ENCODE measurements at places on chromosomes 7 and 10.

- no peak for DNase-seq
Measured at GRCh38 chr10:121152935-121153334, 301.8 kb downstream of the WDR11 start.

GRCh38 chr10:69049566-69049961 lies 38.3 kb upstream of the SRGN start:
- no peak for DNase-seq

DNA sequence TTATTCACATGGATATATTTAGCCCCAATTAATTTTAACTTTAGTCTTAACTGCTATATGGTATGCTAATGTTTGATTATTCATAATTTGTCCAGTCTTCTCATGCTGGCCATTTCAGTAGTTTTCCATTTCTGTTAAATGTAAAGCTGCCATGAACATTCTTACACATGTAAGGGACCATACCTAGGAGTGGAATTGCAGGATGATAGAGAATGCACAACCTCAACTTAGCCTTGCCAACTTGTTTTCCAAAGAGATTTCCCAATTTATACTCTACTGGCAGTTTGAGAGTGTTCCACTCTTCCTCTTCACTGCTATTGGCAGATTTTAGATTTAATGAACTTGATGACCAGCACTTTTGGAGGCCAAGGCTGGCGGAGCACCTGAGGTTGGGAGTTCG lies 68.2 kb downstream of the FANK1 start:
- no peak for DNase-seq

- no peak for DNase-seq
Measured at GRCh38 chr10:21811245-21811585, 192.3 kb downstream of the DNAJC1 start.

GRCh38 chr7:92988051-92988450 lies 129.7 kb downstream of the SAMD9 start:
- DNase-seq = no peak

- no peak for DNase-seq
Measured at GRCh38 chr10:6494936-6495592, 85.0 kb downstream of the PRKCQ start.

- no peak for DNase-seq
Measured at GRCh38 chr7:4241791-4242190, 440.3 kb upstream of the FOXK1 start.

GRCh38 chr10:71752391-71753090 lies 20.8 kb downstream of the VSIR start:
- no peak for DNase-seq

DNA sequence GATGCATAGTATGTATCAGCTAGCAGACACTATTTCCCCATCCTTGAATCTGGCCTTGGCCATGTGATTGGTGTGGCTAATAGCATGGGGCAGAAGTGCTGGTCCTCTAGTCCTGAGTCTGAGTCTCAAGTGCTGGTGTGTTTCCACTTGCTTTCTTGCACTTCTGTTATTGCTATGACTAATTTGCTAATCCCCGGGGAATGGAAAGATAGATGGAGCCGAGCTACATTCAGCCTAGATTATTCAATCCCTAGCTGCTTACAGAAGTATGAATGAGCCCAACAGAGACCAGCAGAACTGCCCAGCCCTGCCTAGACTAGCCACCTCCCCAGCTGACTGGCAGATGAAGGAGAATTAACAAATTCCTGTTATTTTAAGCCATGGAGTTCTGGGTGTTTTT lies 53.2 kb upstream of the SYPL1 start:
- DNase-seq = no peak

DNA sequence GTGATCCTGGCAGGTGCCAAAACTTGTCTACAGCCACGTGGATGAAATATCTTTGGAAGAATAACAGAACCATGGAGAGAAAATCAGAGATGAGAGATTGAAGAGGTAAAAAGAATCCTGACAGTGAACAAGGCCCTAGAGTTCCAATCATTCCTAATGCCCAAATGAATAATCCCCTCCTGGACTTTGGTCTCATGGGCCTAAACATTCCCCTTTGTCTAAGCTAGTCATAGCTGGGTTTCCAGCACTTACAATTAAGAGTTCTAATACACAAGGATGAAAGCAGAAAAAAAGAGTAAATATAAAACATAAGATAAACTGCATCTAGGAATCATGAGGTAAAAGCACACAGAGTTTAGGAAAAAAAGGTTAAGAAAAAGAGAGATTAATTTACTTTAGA lies 40.2 kb downstream of the ARHGAP12 start:
- no peak for DNase-seq

GRCh38 chr7:72035266-72035665 lies 376.9 kb downstream of the CALN1 start:
- no peak for DNase-seq

GRCh38 chr7:53794816-53795215 lies 747.4 kb upstream of the VSTM2A start:
- DNase-seq = no peak

- no peak for DNase-seq
Measured at GRCh38 chr10:55091691-55092328, 290.8 kb upstream of the PCDH15 start.

DNA sequence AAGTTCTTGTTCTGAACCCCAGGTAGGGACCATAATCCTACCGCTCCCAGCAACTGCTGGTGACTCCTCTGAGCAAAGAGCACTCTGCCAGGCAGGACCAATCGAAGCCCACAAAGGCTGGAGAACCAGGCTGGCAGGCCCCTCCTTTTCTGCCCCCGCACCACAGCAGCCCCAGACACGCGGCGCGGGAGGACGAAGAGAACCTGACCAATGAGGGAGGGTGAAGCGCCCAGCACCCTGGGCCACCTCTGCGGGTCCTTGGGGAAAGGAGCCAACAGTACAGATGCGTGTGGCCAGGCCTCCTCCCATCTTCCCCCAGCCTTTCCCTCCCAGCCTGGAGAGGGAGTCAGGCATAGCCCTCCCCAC lies 25.9 kb downstream of the CTBP2 start:
- DNase-seq = no peak

DNA sequence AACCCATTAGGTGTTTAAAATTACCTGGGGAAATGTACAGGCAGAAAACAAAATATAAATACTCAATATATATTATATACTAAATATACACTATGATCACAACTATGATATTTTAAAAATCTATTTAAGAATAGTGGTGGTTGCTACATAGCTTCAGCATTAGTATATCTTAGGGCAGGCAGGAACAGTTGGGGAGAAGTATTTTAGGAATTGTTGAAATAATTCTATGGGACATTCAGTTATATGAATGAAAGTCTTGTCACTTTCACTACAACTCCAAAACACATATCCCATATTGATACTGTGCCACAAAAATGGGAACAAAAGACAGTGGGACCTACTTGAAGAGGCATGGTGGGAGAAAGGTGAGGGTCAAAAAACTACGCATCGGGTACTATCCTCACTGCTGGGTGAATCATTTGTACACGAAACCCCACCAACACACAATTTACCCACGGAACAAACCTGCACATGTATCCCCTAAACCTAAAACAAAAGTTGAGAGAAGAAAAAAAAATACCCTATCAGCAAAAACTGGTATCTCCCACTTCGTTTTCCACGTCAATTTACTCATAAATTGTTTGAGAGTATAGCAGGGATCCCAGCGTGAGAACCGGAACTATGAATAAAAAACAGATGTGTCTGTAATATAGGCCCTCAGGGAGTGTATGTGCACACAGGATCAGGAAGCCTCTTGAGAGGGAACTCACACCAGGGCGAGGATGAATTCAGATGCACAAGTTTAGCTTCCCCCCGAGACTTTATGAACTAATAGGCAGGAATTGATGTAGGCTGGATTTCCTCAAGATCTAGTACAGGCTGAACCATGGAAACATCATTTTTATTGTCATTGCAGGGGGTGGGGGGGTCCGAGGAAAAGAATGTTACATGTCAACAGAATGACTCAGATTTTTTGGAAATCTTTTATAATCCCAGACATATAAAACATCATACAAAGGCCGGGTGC lies 16.2 kb downstream of the SLC16A12 start:
- DNase-seq = no peak

DNA sequence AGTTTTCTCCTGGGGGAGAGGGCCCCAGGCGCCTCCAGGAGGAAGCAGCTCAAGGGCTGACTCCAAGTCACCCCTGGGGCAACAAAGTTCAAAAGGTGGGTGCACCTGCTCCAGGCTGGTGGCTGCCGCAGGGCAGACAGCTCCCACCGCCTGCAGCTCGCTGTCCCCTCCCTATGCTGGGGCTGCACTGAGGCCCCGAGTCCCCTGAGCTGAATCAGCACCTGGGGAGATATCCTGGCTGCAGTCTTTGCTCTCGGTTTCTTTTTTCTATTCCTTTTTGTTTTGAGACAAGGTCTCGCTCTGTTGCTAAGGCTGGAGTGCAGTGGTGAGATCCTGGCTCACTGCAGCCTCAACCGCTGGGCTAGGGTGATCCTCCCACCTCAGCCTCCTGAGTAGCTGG lies 183.4 kb downstream of the DNAJB6 start:
- DNase-seq = no peak

DNA sequence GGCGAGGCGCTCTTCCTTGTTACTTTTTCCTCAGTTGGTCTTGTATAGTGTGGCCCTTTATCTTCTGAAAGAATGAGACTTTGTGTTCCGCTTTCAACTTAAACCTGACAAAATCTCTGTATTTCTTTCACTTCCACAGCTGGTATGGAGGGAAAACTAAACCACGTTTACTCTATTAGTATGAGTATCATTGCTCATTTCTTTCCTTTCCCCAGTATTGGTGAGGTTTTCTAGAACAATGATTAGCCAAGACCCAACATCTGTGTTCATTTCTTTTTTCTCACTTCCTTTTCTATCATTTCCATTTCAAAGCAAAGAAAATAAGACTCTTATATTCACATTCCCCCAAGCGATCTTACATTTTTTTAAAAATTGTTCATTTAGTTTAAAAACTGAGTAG lies 165.3 kb downstream of the PAXIP1 start:
- no peak for DNase-seq

GRCh38 chr7:85101347-85101746 lies 85.5 kb downstream of the SEMA3D start:
- DNase-seq = no peak

GRCh38 chr10:87090779-87091178 lies 3.9 kb downstream of the GLUD1 start:
- no peak for DNase-seq

DNA sequence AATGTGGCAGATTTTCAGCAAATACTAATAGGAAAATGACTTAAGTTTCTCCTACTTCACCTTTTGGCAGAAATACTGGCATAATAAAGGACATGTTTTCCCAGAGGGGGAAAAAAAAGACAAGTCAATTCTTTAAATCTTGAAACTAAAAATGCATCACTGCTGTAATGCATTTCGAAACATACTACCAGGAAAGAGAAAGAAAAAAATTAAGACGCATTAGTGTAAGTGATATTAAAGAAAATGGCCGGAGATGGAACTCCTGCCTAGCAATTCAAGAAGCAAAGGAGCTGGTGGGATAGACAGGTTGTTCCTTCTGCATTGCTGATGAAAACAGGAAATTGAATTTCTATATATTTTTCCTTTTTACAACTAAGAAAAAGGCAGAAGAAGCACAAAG lies 3.2 kb downstream of the ACTR1A start:
- no peak for DNase-seq

DNA sequence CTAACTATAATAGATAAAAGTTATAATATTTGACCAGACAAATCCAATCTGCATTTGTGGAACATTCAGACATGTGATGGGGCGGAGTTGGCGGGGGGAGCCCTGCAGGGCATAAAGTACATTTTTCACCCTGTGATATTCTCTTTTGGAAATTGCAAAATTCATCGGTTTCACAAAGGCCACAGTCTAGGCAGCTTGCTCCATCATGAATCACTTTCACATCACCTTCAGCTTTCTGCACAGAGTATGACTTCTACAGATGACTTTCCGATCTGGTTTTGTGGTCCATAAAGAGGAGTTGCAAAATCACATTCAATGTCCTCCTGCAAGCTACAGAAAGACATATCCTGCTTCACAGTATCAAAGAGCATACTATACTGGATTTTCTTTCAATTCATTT lies 51.4 kb upstream of the APBB1IP start:
- no peak for DNase-seq

- DNase-seq = no peak
Measured at GRCh38 chr7:97119747-97120146, 2.2 kb downstream of the SDHAF3 start.

DNA sequence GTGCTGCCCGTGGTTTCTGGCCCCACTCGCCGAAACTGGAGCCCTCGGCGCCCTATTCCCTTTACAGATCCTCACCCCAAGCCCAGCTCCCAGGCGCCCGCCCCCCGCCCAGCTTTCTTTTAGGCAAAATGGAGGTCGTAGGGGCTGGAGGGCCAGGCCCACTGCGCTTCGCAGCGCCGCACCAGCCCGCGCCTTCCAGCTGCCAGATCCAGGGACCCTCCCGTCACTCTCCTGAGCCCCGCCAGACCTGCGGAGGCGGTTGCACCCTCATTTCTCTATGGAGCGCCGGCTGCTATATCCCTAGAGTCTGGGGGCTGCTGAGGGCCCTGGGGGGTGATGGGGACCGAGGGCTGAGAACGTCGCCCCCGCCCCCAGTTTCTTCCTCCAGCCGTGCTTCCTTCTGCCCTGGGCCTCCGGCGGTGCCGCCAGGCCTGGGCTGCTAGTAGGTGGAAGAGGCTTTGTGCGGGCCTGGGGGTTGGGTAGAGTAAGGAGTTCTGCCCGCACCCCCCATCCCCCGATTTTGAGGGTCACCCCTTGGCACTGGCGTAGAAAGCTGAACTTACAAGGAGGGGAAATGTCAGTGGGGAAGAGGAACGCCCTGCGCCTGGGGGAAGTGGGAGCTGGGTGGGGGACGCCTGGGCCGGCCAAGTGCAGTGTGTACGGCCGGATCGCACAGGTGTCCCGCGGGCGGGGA lies 1.0 kb downstream of the GNB2 start:
- DNase-seq = no peak

DNA sequence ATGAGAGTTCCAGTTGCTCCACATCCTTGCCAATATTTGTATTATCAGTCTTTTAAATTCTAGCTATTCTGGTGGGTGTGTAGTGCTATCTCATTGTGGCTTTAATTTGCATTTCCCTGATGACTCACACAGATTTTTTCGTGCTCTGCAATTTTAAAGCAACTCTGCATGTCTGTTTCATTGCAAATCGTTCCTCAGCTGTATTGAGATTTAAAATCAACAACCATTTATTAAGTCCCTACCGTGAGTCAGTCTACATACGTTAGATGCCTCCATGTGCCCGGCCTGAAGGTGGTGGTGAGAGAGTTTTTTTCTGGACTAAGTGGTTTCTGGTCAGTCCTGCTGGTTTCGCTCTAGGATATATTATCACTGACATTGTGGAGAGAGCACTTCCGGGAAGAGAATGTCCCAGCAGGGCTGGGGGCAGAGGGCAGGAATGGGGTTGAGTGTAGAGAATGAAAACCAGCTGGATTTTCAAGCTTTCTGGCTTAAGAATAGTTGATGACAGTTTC lies 8.4 kb upstream of the HYCC1 start:
- no peak for DNase-seq

GRCh38 chr7:36141850-36142249 lies 11.2 kb upstream of the EEPD1 start:
- no peak for DNase-seq

All from cortex of kidney (tissue), 1 donor.